ENCODE measurements at places on chromosomes 4 and X.

GRCh38 chr4:88188738-88189417, 30.4 kb upstream of the ABCG2 start:
- DNase-seq = no peak

DNA sequence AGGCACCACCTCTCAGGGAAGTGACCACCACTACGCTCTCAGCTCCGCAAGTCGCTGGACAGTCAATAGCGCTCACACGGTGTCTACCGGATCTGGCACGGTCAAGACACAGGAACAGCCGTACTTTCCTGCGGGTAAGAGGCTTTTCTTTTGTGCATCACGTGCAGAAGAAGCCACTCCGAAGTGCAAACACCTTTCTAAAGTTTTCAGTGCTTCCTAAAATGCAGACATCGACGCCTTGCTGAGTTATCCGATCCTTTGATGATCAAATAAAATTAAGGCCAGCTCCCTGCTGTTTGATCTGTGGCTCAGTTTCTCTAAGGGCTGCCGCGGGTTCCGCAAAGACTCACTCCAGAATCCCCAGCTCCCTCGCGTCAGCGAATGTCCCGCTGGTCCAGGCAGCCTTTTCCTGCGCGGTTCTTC, 71.8 kb downstream of the FBXO8 start:
- no peak for DNase-seq

DNA sequence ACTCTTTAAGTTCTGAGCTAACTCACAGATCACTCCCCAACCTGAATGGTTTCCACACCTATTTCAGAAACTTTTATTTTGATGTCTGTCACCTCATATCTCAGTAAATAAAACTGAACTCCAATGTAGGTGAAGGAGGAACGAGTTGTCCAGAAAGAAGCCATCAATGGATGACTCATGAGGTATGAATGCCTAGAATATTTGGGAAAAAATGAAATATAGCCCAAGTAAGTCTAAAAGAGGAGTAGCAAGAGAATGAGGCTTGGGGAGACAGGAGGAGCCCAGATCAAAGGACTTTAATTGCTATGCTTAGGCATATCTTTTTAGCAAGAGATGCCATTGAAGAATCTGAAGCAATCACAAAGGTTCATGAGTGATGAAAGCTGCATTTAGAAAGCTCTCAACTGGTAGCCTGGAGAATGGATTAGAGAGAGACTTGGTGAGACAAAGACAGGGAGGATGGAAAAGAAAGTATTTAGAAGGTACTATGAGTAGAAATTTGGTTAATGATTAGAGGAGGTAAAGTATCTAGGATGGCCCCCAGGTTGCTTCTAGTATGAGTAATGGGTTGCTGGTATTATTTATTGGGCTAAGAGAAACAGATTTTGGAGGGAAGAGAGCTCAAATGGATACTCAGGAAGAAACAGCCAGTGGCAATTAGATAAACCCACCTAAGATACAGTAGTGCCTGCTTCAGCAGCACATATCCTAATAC, 39.4 kb downstream of the NOCT start:
- DNase-seq = no peak

GRCh38 chr4:1201851-1202525, 29.6 kb upstream of the SPON2 start:
- no peak for DNase-seq

GRCh38 chr4:111400741-111401140, 744.5 kb upstream of the FAM241A start:
- DNase-seq = peak; percentile 68

DNA sequence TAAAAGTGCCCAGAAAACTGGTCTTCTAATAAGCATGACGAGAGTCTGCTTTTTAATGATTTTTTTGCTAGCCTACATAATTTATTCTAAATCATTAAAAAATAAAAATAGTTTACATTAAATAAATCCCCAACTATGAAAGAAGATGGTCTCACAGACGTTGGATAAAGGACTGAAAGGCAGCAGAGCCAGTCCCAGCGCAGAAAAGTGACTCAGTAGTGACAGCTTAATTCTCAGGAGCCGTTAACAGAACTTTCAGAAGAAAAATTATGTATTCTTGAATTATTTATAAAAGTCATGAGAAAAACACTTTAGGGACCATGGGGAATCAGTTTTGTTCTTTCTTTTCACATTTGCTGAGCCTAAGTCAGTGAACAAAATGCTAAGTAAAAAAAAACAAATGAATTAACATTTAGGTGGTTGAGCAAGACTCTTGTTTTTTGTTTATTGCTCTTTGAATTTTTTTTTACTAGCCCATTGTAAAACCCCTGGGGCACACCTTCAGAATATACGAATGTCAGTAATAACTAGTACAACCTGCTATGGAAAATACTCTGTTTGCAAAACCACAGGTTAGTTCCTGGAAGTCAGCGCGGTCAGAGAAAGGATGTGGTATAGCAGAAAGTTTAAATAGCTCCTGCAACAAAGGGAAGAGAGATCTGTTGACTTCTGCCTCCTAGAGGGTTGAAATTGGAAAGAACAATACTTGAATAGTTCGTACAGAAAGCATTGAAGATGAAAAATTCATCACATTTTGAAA, 50.4 kb upstream of the CCDC160 start:
- DNase-seq = no peak

GRCh38 chr4:83065266-83065665, 30.3 kb downstream of the COPS4 start:
- no peak for DNase-seq

DNA sequence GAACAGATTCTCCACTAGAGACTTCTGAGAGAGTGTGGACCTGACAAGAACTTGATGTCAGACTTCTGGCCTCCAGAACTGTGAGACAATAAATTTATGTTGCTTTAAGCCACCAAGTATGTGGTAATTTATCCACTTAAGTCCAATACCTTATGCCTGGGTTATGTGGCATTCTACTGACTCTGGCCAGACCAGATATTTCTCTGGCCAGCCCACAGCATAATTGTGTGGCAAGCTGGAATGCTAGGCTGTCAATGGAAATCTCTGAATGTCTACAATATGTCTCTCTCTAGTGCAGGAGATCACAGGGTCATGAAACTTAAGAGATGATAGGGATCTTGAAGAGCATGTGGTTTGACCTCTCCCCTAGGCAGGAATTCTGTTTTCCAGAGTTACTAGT, 251.0 kb downstream of the ZNF674 start:
- no peak for DNase-seq

Data from COLO829 (cell line).